Diencephalon (tissue), 1 donor: ENCODE measurements at places on chromosomes 1 and 21. TPM values are rescaled to one million over a fixed set of nuclear protein-coding genes. Genes with fewer than 3 reads are reported as not detected.

BACH1 gene
- 144 TPM for total RNA-seq

CLEC20A gene
- not detected for total RNA-seq

PLEKHN1 gene
- total RNA-seq, result not detected

LIPI gene
- not detected for total RNA-seq

F13B gene
- not detected for total RNA-seq

KLHDC7A gene
- 0.23 TPM for total RNA-seq

FYB2 gene
- total RNA-seq, result 3.9 TPM

HCN3 gene
- 22.8 TPM for total RNA-seq

PADI3 gene
- total RNA-seq, result not detected

FCRL1 gene
- total RNA-seq, result 0.23 TPM

STUM gene
- total RNA-seq, result 15.5 TPM

S100A1 gene
- 2.1 TPM for total RNA-seq

RHD gene
- total RNA-seq, result 0.92 TPM

CFHR1 gene
- 2.5 TPM for total RNA-seq

S1PR1 gene
- 49.8 TPM for total RNA-seq

PTGFR gene
- 4.6 TPM for total RNA-seq
